NCI-H774 (cell line): ENCODE measurements at places on chromosomes 5 and 9.
A peak's percentile ranks its signal among the peaks of the same experiment; 100 is the strongest.

- DNase-seq = no peak
Measured at GRCh38 chr5:178869577-178869976, 9.8 kb downstream of the ZNF354B start.

- no peak for DNase-seq
Measured at GRCh38 chr9:27743490-27743889, 170.2 kb upstream of the C9orf72 start.

DNA sequence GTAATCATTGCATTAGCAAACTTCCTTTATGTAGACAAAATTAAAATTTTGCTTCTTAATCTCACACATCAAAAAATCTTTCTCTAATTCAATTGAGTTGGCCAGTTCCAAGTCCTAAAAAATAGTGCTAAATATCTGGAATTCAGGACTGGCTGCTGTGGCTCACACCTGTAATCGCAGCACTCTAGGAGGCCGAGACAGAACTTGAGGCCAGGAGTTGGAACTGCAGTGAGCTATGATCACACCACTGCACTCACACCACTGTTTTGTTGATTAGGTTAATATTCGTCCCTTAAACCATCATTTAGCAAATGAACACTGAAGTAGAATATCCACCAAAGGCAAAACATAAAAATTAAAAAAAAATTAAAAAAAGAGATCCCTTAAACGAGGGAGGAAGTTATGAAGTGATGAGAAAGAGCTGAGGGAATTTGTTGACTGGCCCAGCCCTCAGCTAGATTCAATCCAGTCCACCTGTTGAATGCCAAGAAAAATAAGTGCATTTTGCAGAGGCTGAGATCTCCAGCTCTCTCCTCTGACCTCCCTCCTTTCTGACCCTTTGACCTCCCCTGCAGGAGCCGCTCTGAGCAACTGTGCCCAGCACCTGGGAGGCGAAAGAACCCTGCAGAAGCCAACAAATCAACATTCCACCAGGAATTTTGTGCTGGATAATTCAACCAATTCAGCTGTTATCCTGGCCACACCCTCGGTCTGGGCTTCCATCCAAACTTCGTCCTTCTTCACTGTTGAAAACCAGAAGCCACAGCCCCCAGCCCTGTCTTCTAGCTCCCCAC is 96.8 kb downstream of the OR2K2 start:
- DNase-seq = no peak

DNA sequence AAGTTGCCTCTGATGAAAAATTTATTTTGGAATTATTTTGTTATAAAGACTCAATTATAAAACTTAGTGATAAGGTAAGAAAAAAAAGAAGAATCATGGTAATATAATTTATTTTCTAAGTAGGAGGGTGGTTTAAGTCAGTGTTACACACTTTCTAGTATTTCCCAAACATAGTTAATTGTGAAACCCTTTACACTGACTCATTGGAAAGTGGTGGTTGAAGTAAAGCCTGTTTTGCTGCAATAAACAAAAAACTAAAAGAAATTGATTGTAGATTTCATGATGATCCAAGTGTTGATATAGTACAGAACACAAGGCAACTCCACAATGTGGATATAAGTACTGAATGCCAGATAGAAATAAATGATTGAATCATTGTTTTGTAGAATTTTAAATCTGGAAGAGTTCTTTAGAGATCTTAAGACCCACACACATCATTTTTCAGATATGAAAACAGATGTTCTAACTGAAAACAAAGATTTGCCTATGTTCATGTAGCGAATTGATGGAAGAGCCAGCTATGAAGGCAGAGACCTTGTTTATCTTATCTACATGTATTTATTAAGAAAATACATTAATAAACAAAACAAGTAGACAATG is 539.8 kb downstream of the PRELID2 start:
- no peak for DNase-seq

- DNase-seq = peak; percentile 74
Measured at GRCh38 chr9:129282272-129282671, 104.2 kb upstream of the IER5L start.

DNA sequence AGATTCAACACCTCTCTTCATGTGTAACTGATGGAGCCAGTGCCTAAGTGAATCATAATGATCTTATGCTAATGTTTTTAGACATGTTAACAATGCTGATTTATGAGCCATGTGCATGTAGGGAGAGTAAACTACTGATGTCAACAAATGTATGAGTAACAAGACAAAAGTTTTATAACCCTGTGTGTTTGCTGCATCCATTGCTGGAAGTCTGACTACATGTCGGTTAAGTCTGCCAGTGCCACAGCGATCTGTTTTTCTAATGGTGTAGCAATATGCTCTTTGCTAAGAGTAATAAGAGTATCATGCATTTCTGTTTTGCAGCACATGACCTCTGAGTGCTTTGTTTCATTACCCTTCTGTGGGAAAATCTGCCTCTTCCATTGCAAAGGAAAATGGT is 26.4 kb upstream of the TMOD1 start:
- DNase-seq = peak; percentile 35
